Karpas-422 (cell line): ENCODE measurements at places on chromosomes 2 and 18. TPM values are rescaled to one million over a fixed set of nuclear protein-coding genes. Genes with fewer than 3 reads are reported as not detected.

Gene DCAF17
- total RNA-seq, result 22.3 and 63.2 TPM in 2 replicates

DNA sequence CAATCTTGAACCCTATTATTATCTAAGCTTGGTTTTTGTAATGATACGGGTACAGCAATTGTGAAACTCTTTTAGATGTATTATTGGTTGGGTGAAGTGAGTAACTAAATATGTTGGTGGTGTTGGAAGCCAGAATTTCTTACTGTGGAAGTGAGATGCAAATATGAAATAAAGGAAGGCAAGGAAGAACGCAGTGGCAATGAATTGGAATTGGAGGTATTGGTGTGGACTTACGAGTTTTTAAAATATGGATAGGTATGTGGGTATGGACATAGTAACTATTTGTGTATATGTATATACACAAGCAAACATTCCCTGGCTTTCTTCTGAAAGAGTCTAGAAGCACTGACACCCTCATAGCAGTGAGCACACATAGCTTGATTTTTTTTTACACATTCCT lies 105.8 kb downstream of the RAB3GAP1 start:
- H3K4me3 ChIP-seq, result no peak overlapping the region
- H3K36me3 ChIP-seq, result peaks cover 51% of the 10 kb centered on the region
- H3K27ac ChIP-seq, result no peak overlapping the region
- no peaks in the 10 kb centered on the region for H3K27me3 ChIP-seq
- H3K4me1 ChIP-seq, result no peaks in the 10 kb centered on the region

DNA sequence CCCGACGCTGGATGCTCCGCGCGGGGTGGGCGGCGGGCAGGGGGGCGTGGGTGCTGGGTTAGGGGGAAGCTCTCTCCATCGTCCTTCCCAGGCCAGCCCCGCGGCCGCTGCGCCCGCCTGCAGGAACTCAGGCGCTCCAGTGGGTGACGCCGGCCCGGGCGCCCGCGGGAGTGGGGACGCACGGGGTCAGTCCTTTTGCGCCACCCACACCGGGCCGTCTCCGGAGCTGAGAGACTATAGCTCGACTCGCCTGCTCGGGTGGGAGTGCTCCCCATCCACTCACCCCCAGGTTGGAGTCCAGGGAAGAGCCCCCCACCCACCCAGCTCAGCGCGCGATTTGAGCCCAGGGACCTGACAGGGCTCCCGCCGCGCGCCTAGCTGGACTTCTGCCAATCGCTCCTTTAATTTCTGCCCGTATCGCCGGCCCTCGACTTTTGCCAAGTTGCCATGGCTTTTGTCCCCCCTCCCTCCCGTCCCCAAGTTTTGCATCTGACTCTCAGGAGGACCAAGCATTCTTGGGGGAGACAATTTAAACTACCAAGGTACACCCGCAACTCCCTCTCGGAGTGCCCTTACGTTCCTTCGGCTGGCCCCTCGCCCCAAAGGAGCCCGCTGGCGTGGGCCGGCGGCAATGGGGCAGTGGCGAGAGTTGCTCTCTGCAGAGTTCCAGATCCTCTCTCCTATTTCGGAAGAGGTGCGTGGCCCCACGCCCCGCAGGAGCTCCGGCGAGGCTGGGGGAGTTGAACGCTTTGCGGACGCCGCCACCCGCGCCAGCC lies 205.8 kb upstream of the SMAD2 start:
- no peaks in the 10 kb centered on the region for H3K27me3 ChIP-seq
- H3K27ac ChIP-seq, result no peak overlapping the region
- no peak overlapping the region for H3K4me3 ChIP-seq
- peaks cover 4% of the 10 kb centered on the region for H3K4me1 ChIP-seq
- no peaks in the 10 kb centered on the region for H3K36me3 ChIP-seq

Gene MOCOS
- total RNA-seq, result not detected in 2 replicates

Gene C18orf32
- total RNA-seq, result 21.0 and 24.9 TPM in 2 replicates

Gene FBLN7
- 0.07 TPM in 2 replicates for total RNA-seq

Gene NGEF
- not detected in 2 replicates for total RNA-seq

DNA sequence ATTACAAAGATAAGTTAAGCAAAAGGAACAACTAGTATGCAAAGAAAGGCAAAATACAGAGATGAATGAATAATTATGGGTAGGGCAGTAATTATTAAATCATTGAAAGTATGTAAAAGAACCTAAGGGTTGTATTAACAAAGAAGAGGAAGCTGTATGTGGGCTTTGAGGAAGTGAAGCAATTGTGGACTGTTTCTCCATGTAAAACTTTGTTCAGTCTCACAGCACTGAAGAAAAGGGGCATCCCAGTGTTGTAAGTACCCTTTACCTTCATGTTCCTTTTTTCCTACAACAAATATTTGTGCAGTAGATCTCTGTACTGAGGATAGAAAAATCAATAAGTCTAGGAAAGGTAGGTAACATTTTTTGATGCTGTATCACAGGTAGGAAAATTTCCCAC lies 388.7 kb upstream of the NRP2 start:
- H3K27me3 ChIP-seq, result no peaks in the 10 kb centered on the region; the same call in 1 of the 2 replicates
- no peaks in the 10 kb centered on the region for H3K36me3 ChIP-seq
- no peak overlapping the region for H3K4me3 ChIP-seq
- no peak overlapping the region for H3K27ac ChIP-seq
- H3K4me1 ChIP-seq, result no peaks in the 10 kb centered on the region

GRCh38 chr18:56284319-56284718 lies 354.1 kb downstream of the TXNL1 start:
- H3K4me3 ChIP-seq, result no peak overlapping the region
- no peaks in the 10 kb centered on the region for H3K4me1 ChIP-seq
- no peaks in the 10 kb centered on the region for H3K36me3 ChIP-seq
- no peak for DNase-seq
- no peak overlapping the region for H3K27ac ChIP-seq

Gene MC2R
- total RNA-seq, result not detected in 2 replicates

GRCh38 chr2:70767079-70767698 lies 811 bp downstream of the ADD2 start:
- H3K27me3 ChIP-seq, result no peaks in the 10 kb centered on the region
- no peak for DNase-seq
- H3K4me1 ChIP-seq, result no peaks in the 10 kb centered on the region
- H3K36me3 ChIP-seq, result no peaks in the 10 kb centered on the region
- no peak overlapping the region for H3K27ac ChIP-seq
- H3K4me3 ChIP-seq, result no peak overlapping the region

Gene COL4A3
- total RNA-seq, result 0.04 and 0.60 TPM in 2 replicates

Gene TUBA4A
- total RNA-seq, result 32.6 and 61.8 TPM in 2 replicates

DNA sequence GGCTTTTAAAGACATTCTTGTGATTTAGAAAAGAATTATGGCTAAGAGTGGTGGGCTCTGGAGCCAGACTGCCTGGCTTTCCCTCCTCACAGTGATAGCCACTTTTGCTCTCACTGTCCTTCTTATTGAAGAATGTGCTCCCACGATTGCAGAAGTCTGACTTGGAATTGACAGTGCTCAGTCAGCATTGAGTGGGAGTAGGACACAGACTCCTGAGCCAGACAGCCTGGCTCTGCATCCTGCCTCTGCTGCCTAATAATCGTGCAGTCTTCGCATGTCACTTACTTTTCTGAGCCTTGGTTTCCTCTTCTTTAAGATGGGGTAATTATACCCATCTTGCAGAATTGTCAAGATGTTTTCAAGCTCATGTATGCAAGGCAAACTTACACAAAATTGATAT lies 23.3 kb downstream of the SPATS2L start:
- DNase-seq, result no peak
- H3K36me3 ChIP-seq, result no peaks in the 10 kb centered on the region
- H3K27ac ChIP-seq, result no peak overlapping the region
- H3K4me1 ChIP-seq, result no peaks in the 10 kb centered on the region
- H3K27me3 ChIP-seq, result no peaks in the 10 kb centered on the region

- H3K4me1 ChIP-seq, result peaks cover 4% of the 10 kb centered on the region; the same call in 1 of the 2 replicates
- DNase-seq, result no peak
- no peak overlapping the region for H3K27ac ChIP-seq
- H3K4me3 ChIP-seq, result no peak overlapping the region
Measured at GRCh38 chr2:174570318-174570958, 27.2 kb downstream of the WIPF1 start.

GRCh38 chr2:29841386-29842004 lies 79.9 kb downstream of the ALK start:
- no peaks in the 10 kb centered on the region for H3K27me3 ChIP-seq
- no peaks in the 10 kb centered on the region for H3K4me1 ChIP-seq
- H3K27ac ChIP-seq, result no peak overlapping the region
- no peak overlapping the region for H3K4me3 ChIP-seq
- no peaks in the 10 kb centered on the region for H3K36me3 ChIP-seq
- peak; percentile 72 for DNase-seq

DNA sequence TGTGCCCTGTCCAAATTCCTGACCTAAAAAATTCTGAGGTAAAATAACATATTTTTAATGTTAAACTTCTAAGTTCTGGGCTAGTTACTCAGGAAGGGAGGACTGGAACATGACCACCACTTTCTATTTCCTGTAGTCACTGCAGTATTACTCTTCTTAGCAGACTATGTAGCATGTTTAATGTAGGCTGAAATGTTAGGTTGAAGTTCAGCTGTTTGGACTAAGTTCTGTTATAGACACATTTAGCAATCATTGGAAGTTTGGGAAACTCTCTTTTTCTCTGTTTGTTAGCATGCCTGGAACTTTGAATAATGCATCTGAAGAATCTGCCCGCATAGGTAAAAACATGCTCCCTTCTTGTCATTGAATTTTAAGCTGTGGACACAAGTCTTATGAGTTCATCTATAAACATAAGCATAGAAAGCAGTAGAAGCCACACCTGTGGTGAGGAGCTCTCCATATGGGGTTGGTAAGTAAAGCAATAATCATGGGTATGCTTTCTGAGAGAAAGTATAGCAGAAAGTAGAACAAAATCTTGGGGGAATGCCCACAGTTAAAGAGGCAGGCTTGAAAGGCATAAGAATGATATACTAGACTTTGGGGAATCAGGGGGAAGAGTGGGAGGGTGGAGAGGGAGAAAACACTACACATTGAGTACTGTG lies 52.6 kb downstream of the IL1R2 start:
- no peaks in the 10 kb centered on the region for H3K36me3 ChIP-seq
- no peaks in the 10 kb centered on the region for H3K27me3 ChIP-seq
- no peaks in the 10 kb centered on the region for H3K4me1 ChIP-seq
- DNase-seq, result no peak
- no peak overlapping the region for H3K4me3 ChIP-seq

- H3K4me3 ChIP-seq, result no peak overlapping the region
- DNase-seq, result no peak
Measured at GRCh38 chr2:208013285-208014178, 11.8 kb downstream of the PLEKHM3 start.

GRCh38 chr2:60589104-60589503 lies 35.6 kb upstream of the BCL11A start:
- no peak overlapping the region for H3K27ac ChIP-seq
- H3K36me3 ChIP-seq, result no peaks in the 10 kb centered on the region
- no peaks in the 10 kb centered on the region for H3K27me3 ChIP-seq
- no peak overlapping the region for H3K4me3 ChIP-seq
- DNase-seq, result no peak
- H3K4me1 ChIP-seq, result no peaks in the 10 kb centered on the region

DNA sequence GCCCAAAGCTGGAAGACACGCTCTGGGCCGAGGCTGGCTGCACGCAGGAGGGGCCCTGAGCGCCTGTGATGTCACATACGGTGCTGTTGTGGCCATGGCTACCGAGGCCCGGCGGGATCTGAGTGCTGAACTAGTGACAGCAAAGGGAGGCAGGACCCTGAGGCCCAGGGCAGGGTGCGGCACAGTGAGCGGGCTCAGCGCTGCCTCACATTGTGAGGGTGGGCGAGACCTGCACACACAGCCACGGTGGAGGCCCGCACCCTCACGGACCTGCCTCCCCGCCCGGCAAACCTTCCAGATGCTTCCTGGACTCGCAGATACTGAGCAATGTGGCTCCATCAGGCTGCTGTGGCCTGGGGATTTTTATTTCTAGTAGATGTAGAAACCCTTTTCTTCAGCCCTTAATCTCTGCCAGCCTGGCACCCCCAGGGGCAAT lies 133.8 kb upstream of the CTDP1 start:
- no peak for DNase-seq
- no peaks in the 10 kb centered on the region for H3K27me3 ChIP-seq
- H3K27ac ChIP-seq, result no peak overlapping the region
- no peak overlapping the region for H3K4me3 ChIP-seq
- no peaks in the 10 kb centered on the region for H3K36me3 ChIP-seq

DNA sequence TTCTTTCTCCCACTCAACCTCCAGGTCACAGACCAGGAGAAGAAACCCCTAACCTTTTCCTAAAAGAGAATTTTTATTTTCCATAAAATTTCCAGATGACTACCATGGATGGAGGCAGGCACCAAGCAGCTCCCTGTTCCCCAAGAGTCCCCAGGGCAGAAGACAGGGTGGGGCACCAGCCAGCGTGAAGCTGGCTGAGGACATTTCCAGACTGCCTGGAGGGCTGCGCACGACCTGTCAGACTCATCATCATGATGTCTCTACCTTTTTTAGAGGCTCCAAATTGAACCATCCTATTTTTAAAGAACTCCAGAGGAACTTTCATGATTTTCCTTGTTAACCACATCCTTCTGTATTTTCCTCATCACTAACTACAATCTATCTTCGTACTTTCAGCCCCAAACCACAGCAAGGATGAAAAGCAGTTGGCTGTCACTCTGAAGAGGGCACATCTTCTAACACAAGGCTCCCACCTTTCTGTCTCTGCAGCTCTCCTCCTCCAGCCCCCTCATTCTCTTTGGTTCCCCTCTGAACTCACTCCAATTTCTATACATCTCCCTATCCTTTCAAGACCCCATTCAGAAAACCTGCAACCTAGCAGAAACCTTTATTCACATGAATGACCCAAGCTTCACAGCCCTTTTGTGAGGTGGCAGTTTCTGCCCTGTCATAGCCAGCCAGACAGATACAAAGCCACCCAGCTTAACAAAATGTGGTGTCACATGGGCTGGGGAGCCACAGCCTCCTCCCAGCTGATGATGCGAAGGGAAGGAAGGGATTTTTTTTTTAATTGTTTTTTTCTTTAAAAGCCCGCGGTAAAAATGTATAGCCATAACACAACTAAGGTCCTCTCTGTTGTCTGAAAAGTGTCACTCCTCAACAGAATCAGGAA lies 11.1 kb downstream of the AMMECR1L start:
- no peak overlapping the region for H3K27ac ChIP-seq
- H3K27me3 ChIP-seq, result no peaks in the 10 kb centered on the region
- no peaks in the 10 kb centered on the region for H3K4me1 ChIP-seq

DNA sequence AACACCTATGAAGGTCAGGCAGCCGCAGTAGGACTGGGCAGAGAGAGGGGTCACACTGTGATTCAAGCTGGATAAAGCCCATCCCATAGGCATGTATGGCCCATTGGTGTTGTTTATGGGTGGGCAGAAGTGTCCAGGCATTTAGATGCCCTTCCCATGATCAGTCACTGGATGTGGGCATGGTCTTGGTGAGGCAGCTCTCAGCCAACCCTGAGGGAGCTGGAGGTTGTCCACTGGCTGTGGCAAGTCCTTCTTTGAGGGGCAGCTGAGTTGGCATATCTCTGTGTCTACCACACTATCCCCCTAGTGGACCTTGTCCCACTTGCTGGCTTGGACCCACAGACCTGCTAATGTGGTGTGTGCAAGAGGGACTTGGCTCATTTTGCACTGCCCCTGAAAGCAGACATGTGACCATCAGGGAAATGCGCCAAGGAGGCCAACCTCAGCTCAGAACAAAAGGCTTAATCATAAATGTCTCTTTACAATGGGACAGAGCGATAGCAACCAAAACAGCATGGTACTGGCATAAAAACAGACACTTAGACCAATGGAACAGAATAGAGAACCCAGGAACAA lies 82.0 kb downstream of the TMEM17 start:
- no peaks in the 10 kb centered on the region for H3K4me1 ChIP-seq
- DNase-seq, result no peak
- H3K4me3 ChIP-seq, result no peak overlapping the region
